Lung (tissue), 17 donors: ENCODE measurements at places on chromosomes 2 and 18. TPM values are rescaled to one million over a fixed set of nuclear protein-coding genes. Genes with fewer than 3 reads are reported as not detected.

DNA sequence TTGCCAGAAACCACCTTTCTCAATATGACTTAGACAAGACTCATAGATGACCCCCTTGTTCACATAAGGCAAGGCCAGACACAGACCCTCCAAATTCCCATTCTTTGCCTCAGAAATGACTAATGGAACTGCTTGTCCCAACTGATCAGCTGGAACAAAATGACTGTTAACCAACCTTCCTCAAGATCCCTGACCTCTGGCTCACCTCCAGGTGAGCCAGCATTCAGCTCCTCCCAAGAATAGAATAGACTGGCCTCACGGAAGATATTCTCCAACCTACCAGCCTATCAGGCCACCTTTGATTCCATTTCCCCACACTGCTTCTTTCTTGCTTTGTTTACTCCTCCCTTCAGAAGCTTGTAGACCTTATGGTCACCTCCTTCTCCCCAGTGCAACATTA lies 195.7 kb upstream of the VWC2L start:
- no peak for DNase-seq

DNA sequence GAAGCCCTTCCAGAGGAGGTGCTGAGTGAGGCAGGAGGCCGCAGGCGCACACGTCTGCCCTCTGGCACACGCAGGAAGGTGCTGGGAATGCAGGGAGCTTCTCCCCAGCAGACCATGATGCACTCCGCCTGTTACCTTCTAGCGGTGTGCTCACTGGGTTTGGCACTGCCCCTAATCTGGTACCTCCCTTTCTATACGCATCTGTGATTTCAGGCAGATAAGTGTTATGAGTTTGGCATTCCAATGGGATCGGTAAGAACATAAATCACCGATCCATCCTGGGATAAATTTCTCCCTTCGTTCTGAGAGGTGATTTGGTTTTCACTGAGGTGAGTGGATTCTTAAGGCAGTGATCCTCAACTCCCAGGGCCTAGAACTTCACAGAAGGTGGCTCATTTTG lies 34.6 kb downstream of the ODC1 start:
- no peak for DNase-seq

- no peak for DNase-seq
Measured at GRCh38 chr2:172777431-172777830, 41.8 kb downstream of the RAPGEF4 start.

The LCT gene
- total RNA-seq: 0.06 TPM

The COQ10B gene
- total RNA-seq: 18.3 TPM

DNA sequence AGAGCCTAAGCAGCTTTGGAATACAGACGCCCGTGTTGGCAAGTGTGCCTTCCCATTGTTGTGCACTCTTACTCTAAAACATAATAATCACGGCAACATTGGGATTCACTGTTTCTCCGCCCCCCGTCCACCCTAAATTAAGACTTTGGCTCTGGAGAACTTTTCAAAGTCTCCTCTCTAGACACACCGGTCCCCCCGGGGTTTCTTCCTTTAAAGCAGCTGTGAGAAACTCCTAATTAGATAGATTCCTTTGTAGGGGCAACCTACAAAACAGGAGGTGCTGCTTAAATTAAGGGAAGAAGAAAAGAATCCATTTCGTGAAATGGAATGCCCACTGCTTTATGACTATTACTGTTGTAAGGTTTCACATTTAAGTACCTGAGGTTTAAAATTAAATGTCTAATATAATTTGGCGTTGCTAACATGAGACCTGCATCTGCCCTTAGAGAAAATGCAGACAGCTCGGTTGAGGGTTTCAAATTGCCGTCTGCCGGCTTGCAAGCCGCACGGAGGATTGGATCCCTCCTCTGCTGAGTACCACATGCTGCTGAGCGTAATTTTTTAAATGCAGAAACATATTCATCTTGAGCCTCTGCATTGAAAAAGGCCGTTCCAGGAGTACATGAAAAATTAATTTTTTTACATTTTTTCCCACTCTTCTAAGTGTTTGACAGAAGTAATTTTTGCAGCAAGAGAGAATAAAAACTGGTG lies 233.3 kb downstream of the GBX2 start:
- DNase-seq: no peak

DNA sequence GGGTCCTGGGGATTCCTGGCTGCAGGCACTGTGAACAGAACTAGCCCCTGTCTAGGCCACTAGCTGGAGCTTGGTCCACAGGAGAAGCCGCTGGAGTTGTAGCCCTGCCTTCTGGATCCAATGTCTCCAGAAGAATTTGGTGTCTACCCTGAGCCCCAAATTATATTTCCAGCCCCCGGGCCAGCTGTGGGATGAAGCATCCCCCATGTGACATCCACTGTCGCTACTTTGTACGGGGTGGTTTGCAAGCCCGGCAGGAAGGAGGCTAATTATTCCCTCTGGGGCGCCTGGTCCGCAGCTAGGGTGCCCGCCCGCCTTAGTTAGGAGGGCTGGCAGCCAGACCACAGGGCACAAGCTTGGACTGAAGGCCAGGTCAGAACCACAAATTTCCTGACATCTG lies 106.5 kb downstream of the SMAD7 start:
- DNase-seq: no peak

The DSG4 gene
- total RNA-seq: not detected

The SERPINB12 gene
- not detected for total RNA-seq

- no peak for DNase-seq
Measured at GRCh38 chr2:207176247-207176646, 10.5 kb upstream of the KLF7 start.
